ENCODE measurements at places on chromosomes 2 and 18.

- no peak for DNase-seq
Measured at GRCh38 chr2:72934683-72935610, 17.6 kb downstream of the EMX1 start.

- DNase-seq = no peak
Measured at GRCh38 chr2:168928113-168928831, 27.2 kb downstream of the G6PC2 start.

GRCh38 chr2:169933124-169933711 is 106.0 kb downstream of the UBR3 start:
- no peak for DNase-seq

- no peak for DNase-seq
Measured at GRCh38 chr18:6132751-6133368, 237.5 kb upstream of the TMEM200C start.
